ENCODE measurements at places on chromosomes 13 and 19.

- no peak for DNase-seq
Observed at GRCh38 chr13:94232956-94233355, 246.5 kb downstream of the DCT start.

DNA sequence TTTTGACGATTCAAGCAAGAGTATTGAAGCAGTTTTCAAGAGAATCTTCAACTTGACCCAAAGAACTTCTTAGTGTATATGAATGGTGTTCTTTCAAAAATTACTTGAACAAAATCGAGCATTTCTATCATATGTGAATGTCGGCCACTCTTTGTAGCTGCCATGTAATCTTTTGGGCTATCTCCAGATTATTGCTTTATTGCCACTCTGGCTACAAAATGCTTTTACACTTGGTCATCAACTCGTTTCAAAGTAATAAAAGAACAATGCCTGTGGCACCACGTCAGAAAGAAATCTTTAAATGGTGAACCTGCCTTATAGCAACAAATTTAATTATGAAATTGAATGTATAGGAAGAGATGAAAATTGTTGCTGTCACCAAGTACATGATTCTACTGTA is 834.5 kb downstream of the GPC5 start:
- no peak for DNase-seq

DNA sequence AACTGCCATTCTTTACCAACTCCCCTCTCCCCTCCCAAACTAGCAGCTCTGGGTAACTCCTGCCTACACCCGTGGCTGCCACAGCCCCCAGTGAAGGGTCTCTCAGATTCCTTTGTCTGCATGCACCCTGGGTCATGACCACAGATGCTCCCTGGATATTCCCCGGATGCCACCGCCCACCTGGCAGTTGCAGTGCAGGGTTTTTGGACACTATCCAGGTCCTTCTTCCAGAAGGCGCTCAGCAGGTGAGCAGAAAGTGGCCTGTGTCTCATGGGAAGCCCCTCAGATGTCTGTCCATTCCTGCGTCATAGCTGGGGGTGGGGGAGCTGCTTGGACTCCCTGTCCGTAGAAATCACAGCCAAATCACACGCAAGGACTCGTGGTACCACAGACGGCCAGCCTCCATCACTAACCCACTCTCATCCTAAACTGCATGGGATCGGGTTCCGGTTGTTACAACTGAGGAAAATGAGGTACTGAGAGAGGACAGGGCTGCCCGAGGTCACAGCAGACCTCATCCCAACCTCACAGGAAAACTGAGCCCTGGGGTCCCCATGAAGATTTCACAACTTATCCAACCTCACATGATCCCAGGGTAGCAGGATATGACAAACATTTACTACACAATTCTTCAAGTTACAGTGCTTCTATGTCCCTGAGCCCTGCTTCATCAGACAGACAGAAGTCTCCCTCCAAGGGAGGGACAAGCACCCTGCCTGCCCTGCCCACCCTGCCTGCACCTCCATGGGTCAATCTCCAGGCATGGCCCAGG is 38.6 kb downstream of the ELL start:
- DNase-seq: no peak

GRCh38 chr13:110415669-110416068 is 108.6 kb downstream of the COL4A2 start:
- DNase-seq: no peak

GRCh38 chr19:6752256-6753177 is 13.0 kb downstream of the TRIP10 start:
- DNase-seq: no peak

All from activated CD4-positive, alpha-beta T cell treated with anti-CD3 and anti-CD28 coated beads for 1 hour (primary cell).